ENCODE measurements at places on chromosomes 16 and 17.

DNA sequence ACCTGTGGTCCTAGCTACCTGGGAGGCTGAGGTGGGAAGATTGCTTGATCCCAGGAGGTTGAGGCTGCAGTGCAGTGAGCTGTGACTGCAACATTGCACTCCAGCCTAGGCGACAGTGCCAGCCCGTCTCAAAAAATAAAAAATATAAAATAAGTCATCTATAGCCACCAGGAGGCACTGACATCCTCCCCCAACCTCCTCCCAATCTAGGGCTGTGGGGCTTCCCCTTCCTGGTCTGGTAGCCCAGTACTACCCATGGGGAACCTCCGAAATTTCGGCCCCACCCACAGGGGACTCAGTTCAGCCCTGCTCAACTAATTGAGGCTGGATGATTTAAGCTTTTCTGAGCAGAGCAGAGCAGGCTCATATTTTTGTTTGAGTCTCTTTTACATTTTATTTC lies 3.2 kb downstream of the ZSCAN10 start:
- no peak for DNase-seq

- peak; percentile 52 for DNase-seq
Observed at GRCh38 chr17:43779145-43780125, 658 bp upstream of the DUSP3 start.

GRCh38 chr17:60602385-60602742 lies 2.4 kb downstream of the PPM1D start:
- DNase-seq: no peak

- no peak for DNase-seq
Observed at GRCh38 chr16:337437-337836, 15.1 kb downstream of the AXIN1 start.

GRCh38 chr16:48109475-48109874 lies 46.3 kb downstream of the ABCC12 start:
- no peak for DNase-seq

DNA sequence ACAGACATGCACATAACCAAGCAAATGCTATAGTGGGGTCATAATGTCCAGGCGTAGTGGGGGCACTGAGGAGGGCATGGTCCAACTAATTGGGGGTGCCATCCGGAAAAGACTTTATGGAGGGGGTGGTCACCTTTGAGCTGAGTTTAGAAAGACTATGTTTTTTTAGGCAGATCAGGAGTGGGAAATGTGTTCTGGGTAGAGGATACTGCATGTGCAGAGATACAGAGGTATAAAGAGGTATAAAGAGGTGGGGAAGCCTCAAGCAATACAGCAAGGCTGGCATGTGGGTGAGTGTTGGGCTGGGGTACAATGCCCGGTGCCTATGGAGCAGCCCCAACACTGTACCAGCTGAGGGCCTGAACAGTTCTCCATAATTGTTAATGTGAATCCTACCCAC lies 53.1 kb downstream of the SPACA3 start:
- no peak for DNase-seq

- no peak for DNase-seq
Observed at GRCh38 chr17:18006495-18007239, 32.3 kb downstream of the ATPAF2 start.

All from dorsolateral prefrontal cortex (tissue), 122 donors.